ENCODE measurements at places on chromosomes 11 and 22.
A peak's percentile ranks its signal among the peaks of the same experiment; 100 is the strongest.

DNA sequence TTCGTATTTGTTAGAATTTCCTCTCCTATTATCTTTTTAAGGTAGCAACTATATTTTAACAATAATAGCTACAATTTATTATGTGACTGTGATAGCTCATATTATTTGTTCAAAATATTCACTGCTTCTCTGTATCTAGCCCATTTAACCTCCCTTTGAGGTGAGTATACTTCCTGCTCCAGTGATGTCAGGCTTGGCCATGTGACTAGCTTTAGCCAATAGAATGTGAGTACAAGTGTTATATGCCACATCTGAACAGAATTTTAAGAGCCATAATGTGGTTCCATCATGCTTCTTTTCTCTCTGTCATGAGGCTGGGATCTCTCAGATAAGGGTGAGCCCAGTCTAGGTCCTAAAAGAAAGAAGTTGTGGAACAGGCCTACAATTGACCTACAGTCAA lies 217.6 kb downstream of the TTC28 start:
- no peak for DNase-seq
- no peak overlapping the region for H3K27ac ChIP-seq
- no peak overlapping the region for H3K4me3 ChIP-seq
- H3K27me3 ChIP-seq, result peaks cover 16% of the 10 kb centered on the region

DNA sequence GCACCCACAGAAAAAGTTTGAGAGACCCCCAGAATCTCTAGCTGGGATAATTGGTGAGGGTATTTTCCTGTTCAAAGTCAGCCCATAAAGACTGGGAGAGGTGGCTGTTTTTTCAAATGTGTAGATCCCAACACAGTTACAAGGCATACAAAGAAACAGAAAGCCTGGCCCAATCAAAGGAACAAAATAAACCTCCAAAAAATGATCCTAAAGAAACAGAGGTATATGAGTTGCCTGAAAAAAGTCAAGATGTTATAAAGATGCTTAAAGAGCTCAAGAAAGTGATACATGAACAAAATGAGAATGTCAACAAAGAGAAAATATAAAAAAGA lies 40.2 kb upstream of the MMP12 start:
- H3K36me3 ChIP-seq, result no peaks in the 10 kb centered on the region
- no peak overlapping the region for H3K4me3 ChIP-seq
- H3K4me1 ChIP-seq, result peaks cover under 1% of the 10 kb centered on the region
- DNase-seq, result no peak
- no peak overlapping the region for H3K27ac ChIP-seq
- peaks cover 41% of the 10 kb centered on the region for H3K27me3 ChIP-seq

- no peak overlapping the region for H3K4me3 ChIP-seq
- no peaks in the 10 kb centered on the region for H3K36me3 ChIP-seq
- peaks cover 31% of the 10 kb centered on the region for H3K4me1 ChIP-seq
- no peak overlapping the region for H3K27ac ChIP-seq
- H3K27me3 ChIP-seq, result peaks cover 28% of the 10 kb centered on the region
- no peak for DNase-seq
These were observed 16.0 kb upstream of the BMAL1 start for GRCh38 chr11:13261591-13262061.

- H3K27me3 ChIP-seq, result peaks cover 52% of the 10 kb centered on the region
- H3K4me3 ChIP-seq, result no peak overlapping the region
- H3K4me1 ChIP-seq, result no peaks in the 10 kb centered on the region
These were observed 90.8 kb upstream of the SHANK2 start for GRCh38 chr11:71342951-71343827.

DNA sequence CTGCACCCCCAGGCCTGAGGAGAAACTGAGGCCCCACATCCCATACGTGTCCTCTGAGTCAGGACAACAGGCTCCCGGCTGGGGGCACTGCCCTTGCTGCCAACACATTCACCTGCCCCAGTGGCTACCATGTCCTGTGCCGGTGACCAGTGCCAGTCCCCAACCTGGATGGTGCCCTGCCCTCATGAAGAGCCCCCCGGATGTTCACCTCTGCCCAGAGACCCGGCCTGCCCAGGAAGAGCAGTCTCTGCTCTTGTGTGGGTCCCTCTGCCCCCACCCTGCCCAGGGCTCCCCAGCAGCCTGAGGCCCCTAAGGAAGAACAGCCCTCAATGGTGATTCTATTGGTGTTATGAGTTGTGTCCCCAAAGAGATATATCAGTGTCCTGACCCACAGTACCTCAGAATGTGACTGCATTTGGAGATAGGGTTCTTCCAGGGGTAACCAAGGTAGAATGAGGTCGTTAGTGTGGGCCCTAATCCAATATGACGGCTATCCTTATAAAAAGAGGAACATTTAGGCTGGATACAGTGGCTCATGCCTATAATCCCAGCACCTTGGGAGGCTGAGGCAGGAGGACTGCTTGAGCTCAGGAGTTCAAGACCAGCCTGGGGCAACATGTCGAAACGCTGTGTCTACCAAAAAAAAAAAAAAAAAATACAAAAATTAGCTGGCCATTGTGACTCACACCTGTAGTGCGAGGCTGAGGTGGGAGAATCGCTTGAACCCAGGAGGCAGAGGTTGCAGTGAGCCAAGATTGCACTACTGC lies 13.2 kb upstream of the DGCR8 start:
- no peaks in the 10 kb centered on the region for H3K27me3 ChIP-seq
- H3K27ac ChIP-seq, result no peak overlapping the region
- no peaks in the 10 kb centered on the region for H3K4me1 ChIP-seq
- DNase-seq, result no peak

- peaks cover 4% of the 10 kb centered on the region for H3K36me3 ChIP-seq
- H3K27me3 ChIP-seq, result no peaks in the 10 kb centered on the region
- peak overlapping the region; percentile 85 for H3K4me3 ChIP-seq
- H3K4me1 ChIP-seq, result peaks cover 56% of the 10 kb centered on the region
These were observed 27.1 kb downstream of the CYTH4 start for GRCh38 chr22:37309211-37310074.

- DNase-seq, result no peak
- peaks cover 12% of the 10 kb centered on the region for H3K27me3 ChIP-seq
- H3K4me1 ChIP-seq, result peaks cover 5% of the 10 kb centered on the region
These were observed 44.2 kb downstream of the NAV2 start for GRCh38 chr11:19756675-19757475.
